ENCODE measurements at places on chromosomes 12 and 14. TPM values are rescaled to one million over a fixed set of nuclear protein-coding genes. Genes with fewer than 3 reads are reported as not detected.

Gene L2HGDH
- 3.6 TPM for polyA plus RNA-seq

Gene COQ5
- polyA plus RNA-seq = 36.5 TPM

Gene KRT72
- 9.8 TPM for polyA plus RNA-seq

Gene TM9SF1
- 37.7 TPM for polyA plus RNA-seq

Gene LUM
- polyA plus RNA-seq = 40.0 TPM

Gene ITGB7
- polyA plus RNA-seq = 2.7 TPM

Gene TRIM9
- 0.80 TPM for polyA plus RNA-seq

Gene CLEC1B
- not detected for polyA plus RNA-seq

Gene SETD1B
- polyA plus RNA-seq = 9.4 TPM

Gene RAN
- polyA plus RNA-seq = 577 TPM

Gene KRT5
- 0.79 TPM for polyA plus RNA-seq

Gene CDCA4
- polyA plus RNA-seq = 2.7 TPM

Gene SLC17A8
- polyA plus RNA-seq = 1.4 TPM

Gene SLC24A4
- polyA plus RNA-seq = not detected
